ENCODE measurements at places on chromosomes 12 and 14. TPM values are rescaled to one million over a fixed set of nuclear protein-coding genes. Genes with fewer than 3 reads are reported as not detected.

- no peak for DNase-seq
Observed at GRCh38 chr12:27474344-27474743, 27.8 kb downstream of the SMCO2 start.

DNA sequence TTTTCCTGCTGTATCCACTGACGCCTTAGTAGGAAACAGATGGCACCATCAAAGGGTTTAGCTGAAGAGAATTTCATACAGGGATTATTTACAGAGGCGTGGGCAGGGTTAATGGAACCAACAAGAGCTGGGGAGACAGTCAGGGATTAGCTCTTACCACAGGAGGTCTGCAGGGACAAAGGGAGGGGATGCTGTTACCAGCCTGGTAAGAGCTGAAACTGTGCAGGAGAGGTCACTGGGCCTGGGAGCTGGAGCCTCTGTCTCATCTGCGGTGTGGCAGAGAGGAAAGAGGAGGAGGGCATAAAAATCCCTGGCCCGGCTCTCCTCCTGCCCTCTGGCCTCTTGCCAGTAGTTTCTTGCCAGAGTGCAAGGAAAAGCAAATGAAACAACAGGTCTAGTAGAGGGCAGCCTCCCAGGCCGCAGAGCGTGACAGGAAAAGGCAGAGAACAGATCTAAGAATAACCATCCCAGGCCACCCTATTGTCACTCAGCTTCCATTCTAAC is 18.9 kb upstream of the POC1B start:
- DNase-seq = peak; percentile 57

DNA sequence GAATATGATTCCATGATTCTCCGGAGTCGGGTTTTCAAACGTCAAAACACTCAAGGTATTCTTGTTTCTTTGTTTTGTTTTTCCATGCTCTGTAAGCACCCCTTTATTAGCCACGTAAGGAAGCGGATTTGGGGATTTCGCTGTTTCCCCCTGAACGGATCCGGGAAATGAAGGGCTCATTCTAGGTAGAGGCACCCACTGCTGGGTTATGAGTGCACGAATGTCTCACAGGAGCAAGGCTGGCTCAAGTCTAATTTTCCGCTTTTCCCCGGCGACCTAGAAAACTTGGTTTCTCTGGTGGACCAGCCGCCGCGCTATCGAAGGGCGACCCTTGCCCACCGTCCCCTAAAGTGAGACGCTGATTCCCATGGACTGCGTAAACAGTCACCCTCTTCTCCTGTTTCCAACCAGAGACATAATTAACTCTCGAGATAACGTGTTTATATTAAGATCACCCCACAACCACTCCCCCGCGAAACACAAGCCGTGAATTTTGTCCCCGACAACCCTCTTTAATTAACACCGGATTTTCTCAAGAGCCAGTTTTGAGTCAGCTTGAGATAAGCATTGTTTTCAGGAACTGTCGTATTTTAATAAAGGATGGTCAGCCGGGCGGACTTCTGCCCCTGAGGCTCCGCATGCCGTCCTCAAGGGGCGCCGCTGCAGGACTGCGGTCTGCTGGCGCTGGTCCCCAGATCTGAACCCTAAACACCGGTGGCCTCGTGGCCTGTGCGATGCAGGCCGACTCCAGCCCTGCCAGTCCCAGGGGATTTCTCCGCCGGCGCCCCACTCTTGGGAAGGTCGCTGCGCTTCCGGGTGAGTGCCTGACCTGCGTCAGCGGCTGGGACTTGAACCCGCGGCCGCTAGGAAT is 515 bp upstream of the ABCC9 start:
- peak; percentile 65 for DNase-seq

- DNase-seq = no peak
Observed at GRCh38 chr12:113072136-113072535, 15.6 kb downstream of the DTX1 start.

GRCh38 chr12:62128175-62128975 is 131.8 kb upstream of the USP15 start:
- no peak for DNase-seq

The C3AR1 gene
- 3.6 TPM for polyA plus RNA-seq

- DNase-seq = no peak
Observed at GRCh38 chr12:98868076-98868475, 223.0 kb downstream of the APAF1 start.

The LMO3 gene
- polyA plus RNA-seq = 2.1 TPM

GRCh38 chr14:89983375-89983774 is 27.6 kb downstream of the TDP1 start:
- no peak for DNase-seq

GRCh38 chr14:96584199-96584906 is 82.2 kb downstream of the PAPOLA start:
- peak; percentile 68 for DNase-seq

The LRTM2 gene
- 0.62 TPM for polyA plus RNA-seq

The KIF26A gene
- 6.4 TPM for polyA plus RNA-seq

- DNase-seq = no peak
Observed at GRCh38 chr12:76920172-76921099, 41.6 kb upstream of the CSRP2 start.

- DNase-seq = peak; percentile 90
Observed at GRCh38 chr12:54259194-54260011, 20.5 kb downstream of the CBX5 start.

DNA sequence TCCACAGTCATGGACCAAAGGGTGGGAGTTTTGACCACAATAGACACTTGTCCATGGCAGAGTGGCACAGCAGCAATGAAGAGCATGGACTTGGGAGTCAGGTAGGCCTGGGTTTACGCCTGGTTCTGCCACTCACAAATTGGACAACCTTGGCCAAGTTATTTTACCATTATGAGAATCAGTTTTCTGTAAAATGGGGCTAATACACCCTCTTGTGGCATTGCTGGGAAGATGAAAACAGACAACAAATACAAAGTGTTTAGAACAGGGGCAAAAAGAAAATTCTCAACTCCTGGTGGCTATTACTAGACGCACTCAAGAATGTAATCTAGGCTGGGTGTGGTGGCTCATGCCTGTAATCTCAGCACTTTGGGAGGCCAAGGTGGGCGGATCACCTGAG is 2.6 kb downstream of the C12orf43 start:
- DNase-seq = no peak

GRCh38 chr14:66610154-66610563 is 102.2 kb downstream of the GPHN start:
- no peak for DNase-seq

DNA sequence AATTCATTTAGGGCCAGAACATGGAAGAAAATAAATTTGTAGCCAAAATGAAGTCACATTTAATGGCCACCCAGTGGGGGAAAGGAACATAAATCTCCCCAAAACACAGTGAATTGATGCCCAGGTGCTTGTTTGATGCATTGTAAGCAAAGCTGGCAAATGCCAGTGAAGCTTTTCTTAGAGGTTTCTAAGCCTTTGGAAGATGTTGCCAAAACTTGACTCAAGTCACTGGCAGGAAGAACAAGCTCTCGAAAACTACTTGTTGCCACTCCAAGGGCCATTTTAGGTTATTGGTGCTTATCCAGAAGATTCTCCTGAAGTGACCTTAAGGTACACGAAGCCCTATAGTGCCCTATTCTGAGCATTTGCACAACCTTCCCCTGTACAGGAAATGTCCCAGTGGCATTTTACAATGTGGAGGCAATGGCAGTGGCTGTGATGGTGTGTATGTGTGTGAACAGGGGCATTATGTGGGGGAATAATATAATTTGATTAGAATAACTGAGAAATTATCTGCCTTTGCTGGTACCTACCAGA is 89.5 kb upstream of the NOVA1 start:
- no peak for DNase-seq

GRCh38 chr14:49944501-49944900 is 51.6 kb downstream of the ARF6 start:
- DNase-seq = no peak

- DNase-seq = no peak
Observed at GRCh38 chr14:78403278-78403815, 233.2 kb downstream of the NRXN3 start.

GRCh38 chr12:121226399-121226798 is 16.5 kb downstream of the P2RX4 start:
- DNase-seq = no peak

The RTL1 gene
- polyA plus RNA-seq = 0.10 TPM
